ENCODE measurements at places on chromosomes 12 and 14.

DNA sequence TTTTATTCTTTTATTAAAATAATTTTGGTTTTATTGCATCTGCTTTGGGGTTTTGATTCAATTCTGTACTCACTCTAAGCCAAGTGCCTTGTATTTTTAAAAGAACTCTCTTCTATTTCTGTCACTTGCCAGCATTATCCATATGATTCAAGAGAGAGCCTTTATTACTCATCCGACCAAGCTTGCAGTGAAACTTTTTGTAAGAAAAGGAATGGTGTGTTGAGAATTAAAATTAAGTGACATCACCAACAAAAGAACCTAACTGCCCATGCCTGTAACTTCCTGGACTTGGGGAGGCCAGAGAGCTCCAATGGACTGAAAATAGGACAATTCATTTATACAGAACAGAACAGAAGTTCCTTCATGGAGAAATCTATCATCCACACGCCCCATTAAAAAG is 52.1 kb downstream of the GALNT4 start:
- DNase-seq, result no peak

- no peak for DNase-seq
Measured at GRCh38 chr12:47731723-47732122, 6.4 kb upstream of the ENDOU start.

GRCh38 chr12:7857971-7858370 is 14.7 kb downstream of the SLC2A14 start:
- no peak for DNase-seq

DNA sequence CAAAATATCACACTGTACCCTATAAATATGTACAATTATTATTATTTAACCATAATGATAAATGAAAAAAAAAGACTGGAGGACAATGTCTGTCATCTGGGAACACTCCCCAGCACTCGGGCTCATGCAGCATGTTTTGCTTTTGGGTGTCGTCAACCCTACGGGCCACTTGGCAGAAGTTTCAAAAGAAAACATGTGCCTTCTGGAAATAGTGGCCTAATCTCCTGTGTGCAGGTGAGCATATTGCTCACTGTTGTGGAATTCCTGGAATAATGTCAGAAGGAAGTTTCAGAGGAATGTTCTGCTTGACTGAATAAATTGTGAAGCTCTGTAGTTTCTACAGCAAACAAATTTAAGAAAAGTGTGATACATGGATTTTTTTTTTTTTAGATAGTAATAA is 298.3 kb downstream of the SSPN start:
- no peak for DNase-seq

DNA sequence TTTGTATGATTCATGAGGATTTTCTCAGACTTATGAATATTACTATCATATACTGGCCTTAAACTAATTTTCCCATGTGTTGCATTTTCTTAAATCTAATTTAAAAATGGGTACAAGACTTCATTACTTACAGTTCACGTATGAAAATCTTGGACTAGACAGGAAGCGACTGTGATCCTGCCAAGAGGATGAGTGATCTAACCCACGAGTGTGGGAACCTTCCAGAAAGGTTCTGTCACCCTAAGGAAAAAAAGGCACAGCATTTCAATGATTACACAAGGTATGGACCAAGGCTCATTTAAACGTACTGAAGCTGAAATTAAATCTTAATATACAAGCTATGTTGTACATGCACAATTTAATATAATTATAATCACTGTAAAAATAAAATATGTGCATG is 293.5 kb upstream of the DIO2 start:
- DNase-seq, result no peak

DNA sequence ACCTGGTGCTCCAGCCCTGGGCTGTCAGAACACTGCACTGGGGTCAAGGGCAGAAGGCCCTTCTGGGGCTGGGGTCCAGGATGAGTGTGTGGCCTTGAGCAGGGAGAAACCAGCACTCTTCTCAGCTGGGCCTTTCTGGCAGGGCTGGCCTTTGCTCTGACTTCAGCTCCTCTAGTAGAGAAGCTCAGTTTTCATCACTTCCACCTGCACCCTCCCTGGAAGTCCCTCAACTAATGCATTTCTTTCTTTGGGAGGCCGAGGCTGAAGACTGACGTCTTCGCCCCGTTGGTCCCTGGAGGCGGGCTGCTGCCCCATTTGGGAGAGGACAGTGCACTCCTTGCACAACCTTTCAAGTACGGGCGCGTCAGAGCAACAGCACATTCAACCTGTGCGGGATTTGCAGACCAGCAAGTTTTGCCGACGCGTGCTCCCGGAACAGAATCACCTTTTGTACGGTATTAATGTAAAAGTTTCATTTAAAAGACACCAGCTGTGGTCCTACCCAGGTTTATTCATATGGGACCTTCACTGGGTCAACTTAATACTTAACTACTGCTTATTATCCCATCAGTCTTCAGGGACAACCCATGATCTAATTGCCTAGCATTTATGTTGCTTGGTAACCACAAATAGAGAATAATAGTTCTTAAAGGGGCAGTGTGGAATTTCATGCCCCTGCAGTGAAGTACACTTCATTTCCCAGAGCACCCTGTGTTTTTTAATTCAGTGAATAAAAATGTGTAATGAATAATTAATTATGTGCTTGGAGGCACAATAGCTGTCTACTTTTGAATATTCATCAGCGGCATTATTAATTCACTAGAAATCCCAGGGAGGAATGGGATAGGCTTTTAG is 134.8 kb upstream of the VRK1 start:
- no peak for DNase-seq

GRCh38 chr14:65153101-65153500 is 50.8 kb upstream of the MAX start:
- no peak for DNase-seq

DNA sequence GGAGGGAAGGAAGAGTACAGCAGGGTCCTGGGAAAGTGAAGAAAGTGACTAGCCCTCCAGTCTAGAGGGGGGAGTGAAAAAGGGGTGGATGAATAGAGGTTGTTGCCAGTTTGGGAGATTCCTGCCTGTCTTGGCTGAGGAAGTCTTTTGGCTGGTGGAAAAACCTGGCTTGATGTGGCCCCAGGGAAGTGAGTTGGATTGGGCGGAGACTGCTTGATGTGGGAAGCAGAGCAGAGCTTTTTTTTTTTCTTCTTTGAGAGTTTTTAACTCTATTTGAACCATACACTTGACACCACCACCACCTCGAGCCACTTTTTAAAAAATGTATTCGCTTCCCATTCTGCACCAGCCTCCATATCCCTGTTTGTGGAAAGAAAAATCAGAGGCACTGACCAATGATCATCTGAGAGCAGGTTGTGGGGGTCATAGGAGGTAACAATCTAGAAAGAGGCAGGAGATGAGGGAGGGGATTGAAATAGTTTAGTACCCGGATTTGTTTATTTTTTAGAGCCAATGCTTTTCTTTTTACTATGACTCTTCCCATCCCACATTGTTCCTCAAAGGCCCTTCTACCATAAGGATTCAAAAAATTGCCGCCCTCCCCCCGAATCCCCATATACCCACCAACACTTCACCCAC is 690 bp upstream of the DTX3 start:
- no peak for DNase-seq

DNA sequence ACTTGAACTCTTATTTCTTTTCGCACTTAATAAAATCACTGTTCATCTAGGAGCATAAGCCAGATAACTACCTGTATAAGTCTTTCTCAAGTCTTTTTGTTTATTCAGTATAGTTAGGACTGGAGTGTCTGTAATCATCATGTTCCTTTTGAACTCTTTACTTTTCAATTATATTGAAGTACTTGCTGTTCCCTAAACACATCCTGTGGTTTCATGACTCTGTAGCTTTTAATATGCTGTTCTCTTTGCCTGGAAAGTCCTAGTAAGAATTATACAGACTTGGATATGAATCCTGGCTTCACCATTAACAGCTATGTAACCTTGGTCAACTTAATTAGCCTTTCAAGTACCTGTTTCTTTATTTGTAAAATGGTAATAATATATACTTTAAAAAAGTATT is 88.2 kb downstream of the CCDC91 start:
- no peak for DNase-seq

- no peak for DNase-seq
Measured at GRCh38 chr14:54889919-54890318, 12.7 kb downstream of the GCH1 start.

DNA sequence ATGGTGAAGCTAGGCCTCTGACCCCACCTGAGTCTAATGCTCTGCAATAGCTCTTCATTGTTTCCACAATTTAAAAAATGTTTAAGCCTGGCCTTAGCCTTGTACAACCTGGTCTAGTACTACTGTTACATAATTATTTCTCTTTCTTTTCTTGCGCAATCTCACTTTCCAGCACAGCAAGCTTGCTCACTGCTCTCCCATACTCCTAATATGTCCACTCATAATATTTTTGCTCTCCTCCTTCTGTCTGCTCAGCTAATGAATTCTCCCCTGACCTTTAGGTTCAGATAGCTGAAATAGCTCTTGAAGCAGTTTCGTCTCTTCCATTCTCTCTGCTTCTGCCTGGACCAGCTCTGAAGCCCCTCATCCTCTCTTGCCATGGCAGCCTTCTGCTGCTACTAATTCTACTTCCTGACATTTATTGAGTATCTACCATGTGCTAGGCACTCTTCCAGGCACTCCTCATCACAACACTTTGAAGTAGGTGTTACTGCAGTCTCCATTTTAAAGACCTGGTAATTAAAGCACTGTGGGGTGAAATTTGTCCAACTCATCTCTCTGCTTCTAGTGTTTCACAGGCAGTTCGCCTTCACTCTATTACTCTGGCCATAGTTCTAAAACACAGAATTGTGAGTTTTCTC is 2.8 kb upstream of the SLC48A1 start:
- no peak for DNase-seq

GRCh38 chr12:75825686-75826085 is 205.9 kb downstream of the PHLDA1 start:
- no peak for DNase-seq

GRCh38 chr14:95727056-95727700 is 13.3 kb upstream of the TCL1A start:
- DNase-seq, result peak; percentile 5

- no peak for DNase-seq
Measured at GRCh38 chr12:131642101-131642540, 68.8 kb upstream of the SFSWAP start.

DNA sequence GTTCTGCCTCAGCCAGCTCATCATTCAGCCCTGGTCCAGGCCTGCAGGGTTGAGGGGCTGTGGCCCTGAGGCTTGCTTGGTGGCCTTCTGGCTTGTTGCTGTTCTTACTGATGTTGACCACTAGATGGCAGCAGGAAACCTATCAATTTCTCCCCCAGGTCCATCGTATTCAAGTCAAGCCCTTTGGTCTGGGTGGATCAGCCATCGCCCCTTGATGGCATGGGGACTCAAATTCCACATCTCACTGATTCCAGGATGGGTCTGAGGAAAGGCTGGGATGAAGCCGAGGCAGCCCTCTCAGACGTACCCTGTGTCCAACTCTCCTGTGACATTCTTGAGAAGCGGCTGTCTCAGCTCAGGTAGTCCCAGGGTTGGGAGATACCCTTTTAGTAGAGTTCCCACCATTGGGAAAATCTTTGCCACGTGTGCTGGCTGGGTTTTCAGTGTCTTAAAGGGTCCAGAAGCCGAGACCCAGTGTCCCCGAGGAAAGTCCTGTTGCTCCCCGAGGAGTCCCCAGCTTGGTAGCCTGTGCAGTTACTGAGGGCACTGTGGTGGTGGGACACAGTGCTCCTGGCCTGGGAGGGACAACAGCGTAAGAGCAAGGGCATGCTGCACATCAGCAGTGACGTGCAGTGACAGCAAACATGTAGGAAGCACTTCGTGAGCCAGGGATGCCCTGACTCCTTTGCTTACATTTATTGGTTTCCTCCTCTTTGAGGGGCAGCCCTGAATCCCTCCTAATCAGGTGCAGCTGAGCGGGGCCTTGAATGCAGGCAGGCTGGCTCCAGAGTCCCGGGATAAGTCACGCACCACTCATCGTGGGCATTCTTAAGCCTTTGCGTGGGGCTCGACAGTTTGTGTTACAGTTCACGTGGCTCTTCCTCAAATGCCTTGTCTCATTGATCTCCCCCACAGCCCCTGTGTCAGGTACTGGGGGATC is 58.6 kb downstream of the TSPAN9 start:
- DNase-seq, result peak; percentile 70

DNA sequence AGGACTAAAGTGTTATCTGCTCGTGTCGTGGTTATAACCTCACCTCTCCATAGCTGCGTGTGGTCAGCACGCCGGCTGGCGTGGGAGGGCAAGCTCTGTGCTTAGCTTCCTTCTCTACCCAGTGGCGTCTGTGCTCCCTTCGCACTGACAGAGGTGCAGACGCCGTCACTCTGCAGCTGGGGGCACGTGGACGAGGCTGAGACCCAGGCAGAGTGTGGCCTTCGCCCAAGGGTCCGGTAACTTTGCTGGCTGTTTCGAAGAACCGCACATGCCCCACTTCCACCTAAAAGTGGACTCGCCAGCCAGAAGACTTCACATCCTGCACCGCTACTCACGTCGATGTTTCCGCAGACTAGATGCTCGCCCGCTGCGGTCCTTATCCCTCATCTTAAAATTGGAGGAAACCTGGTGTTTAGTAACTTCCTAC is 35.9 kb upstream of the DYNC1H1 start:
- no peak for DNase-seq

- DNase-seq, result no peak
Measured at GRCh38 chr12:91171476-91171875, 11.1 kb downstream of the DCN start.

GRCh38 chr12:7374423-7375144 is 69.4 kb downstream of the CD163L1 start:
- DNase-seq, result no peak

GRCh38 chr12:54215989-54216796 is 27.4 kb upstream of the SMUG1 start:
- DNase-seq, result peak; percentile 19

DNA sequence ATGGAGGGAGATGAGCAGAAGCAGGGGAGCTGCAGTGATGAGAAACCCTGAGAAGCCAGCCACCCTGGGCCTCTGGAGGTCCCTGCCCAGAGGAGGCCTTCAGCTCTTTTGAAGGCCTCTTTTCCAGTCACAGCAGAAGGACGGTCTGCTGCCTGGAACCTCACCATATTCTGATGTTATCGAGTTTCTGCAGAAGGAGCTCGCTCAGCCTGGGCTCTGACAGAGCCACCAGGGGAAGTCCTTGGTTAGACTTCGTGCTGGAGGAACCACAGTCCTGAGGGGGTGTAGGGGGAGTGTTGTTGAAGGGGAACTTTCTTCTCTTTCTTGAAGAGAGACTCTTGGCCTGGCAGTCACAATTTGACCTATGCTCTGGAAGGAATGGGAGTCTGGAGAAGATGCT is 25.1 kb upstream of the BATF start:
- no peak for DNase-seq

DNA sequence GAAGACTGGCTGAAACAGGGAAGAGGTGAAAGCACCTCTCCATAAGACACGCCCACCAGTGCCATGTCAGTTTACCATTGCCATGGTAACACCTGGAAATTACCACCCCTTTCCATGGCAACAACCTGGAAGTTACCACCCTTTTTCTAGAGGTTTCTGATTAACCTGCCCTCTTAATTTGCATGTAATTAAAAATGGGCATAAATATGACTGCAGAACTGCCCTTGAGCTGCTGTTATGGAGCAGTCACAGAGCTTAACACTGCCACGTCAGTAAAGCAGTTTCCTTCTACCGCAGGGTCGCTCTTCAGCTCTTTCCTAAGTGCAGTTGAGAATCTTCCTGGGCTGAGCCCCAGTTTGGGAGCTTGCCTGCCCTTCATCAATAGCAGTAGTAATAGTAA is 55.2 kb downstream of the RASSF3 start:
- no peak for DNase-seq

GRCh38 chr12:93741659-93742109 is 64.5 kb downstream of the CRADD start:
- no peak for DNase-seq

- DNase-seq, result no peak
Measured at GRCh38 chr12:18141048-18141982, 51.3 kb upstream of the RERGL start.

- peak; percentile 82 for DNase-seq
Measured at GRCh38 chr12:124517260-124518050, 50.0 kb downstream of the NCOR2 start.

Data from NCI-H1092 treated with DMSO at 0.1 percent for 48 hours (cell line).